NCI-H2171 (cell line): ENCODE measurements at places on chromosomes 5 and 9.

- no peak for DNase-seq
Measured at GRCh38 chr9:2336055-2336454, 285.5 kb upstream of the VLDLR start.

DNA sequence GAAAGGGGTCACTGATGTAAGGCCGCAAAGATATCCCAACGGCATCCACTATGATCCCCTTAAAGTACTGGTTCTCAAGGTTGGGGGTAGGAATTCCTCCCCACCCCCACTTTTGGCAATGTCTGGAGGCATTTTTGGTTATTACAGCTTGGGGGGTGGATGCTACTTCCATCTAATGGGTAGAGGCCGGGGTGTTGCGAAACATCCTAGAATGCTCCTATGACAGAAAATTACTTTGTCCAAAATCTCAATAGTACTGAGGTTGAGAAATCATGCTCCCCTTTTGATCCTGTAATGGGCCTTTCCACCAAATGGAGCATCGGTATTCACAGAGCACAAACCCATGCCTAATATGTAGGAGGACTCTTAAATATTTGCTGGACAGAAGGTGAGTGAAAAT is 20.8 kb upstream of the TCERG1 start:
- no peak for DNase-seq

DNA sequence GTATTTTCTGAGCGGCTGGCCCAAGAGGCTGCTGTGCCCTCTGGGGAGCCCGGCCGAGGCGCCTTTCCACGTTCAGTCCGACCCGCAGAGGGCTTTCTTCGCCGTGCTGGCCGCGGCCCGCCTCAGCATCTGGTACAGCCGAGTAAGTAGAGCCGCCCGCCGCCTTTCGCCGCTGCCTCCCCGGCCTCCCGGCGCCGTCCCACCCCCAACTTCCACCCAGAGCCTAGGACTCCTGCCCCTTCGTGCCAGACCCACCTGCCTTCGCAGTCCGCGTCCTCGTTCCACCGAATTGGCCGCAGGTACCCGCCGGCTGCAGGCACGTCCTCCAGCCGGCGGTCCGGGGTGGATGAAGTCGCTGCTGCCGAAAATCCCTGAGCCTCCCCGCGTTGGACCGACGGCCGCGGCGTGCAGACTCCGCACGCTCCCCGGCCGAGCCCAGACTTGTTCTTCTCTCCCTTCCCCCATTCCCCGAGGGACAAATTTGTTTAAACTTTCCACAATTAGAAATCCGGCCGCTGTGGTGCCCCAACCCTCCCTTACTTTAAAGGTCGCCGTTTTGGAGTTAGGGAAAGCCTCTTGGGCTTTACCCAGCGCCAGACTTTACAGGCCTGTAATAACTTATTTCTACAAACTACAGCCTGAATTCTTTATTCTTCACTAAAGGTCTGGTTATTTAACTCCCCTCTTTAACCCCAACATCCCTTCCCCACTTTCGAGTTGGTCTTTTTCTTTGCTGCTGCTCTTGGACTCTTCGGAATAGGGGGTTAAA is 589 bp downstream of the RIC1 start:
- DNase-seq = peak; percentile 34

DNA sequence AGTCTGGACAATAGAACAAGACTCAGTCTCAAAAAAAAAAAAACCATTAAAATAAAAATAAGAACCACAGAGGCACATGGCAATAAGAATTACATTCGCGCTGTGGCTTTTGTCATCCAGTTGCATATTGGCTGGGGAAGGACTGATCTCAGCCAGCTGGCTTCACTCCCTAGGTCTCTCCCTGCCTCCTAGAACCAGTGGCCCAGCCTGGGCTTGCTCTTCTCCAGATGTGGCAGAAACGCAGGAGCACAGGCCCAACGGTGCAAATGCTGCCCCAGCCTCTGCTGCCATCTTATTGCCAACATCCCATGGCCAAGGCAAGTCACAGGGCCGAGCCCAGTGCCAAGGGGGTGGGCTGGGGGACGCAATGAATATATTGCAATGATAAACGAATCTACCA is 37.0 kb downstream of the NKX2-5 start:
- DNase-seq = no peak

- peak; percentile 84 for DNase-seq
Measured at GRCh38 chr9:123568691-123569688, 213.0 kb downstream of the CRB2 start.

DNA sequence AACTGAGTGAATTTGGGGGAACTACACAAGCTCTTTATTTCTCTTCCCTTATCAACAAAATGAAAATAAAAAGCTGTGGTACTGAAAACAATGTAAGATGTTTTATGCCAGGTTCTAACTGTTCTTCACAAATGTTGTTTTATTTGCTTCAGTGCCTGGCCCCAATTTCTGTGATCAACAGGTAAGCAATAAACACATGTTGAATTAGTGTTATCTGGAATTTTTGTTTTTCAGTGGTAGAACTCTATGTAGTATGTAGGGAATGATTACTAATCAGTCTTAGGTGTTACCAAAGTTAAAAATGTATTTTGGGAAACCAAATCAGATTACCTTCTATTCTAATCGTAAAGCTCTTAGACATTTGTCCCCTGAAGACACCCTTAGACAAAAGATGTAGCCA is 7.5 kb upstream of the DPYSL3 start:
- DNase-seq = no peak

DNA sequence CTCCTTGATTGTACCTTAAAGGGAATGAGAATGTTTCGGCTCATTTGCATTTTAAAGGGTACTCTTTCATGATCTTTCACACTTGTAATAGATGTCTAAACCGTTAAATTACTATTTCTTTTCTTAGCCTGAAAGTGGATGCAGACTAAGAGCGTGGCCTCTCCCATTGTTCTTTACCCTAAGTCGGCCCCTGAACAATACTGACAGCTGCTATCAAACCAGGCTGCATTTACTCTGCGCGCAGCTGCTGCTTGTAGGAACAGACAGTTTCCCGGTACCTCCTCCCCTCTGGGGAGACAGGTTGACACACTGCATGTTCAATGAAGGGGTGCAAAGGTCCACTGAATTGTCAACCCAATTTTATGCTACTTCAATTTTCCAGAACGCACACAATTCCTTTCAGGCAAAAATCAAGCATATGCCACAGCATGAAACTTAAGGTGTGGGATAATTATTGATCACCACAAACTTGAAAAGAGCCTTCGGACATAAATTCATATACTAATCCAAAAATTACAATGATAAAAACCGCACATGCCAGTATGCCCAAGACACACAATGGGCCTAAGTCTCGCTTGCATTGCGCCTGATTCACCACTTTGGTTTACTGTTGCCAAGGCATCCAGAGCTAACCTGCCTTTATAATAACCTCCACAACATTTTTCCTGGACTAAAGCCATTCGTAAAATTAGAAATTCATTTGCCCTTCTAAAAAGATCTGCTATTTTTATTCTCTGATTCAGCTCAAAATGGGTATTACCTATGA is 39.7 kb downstream of the TLE1 start:
- peak; percentile 35 for DNase-seq

DNA sequence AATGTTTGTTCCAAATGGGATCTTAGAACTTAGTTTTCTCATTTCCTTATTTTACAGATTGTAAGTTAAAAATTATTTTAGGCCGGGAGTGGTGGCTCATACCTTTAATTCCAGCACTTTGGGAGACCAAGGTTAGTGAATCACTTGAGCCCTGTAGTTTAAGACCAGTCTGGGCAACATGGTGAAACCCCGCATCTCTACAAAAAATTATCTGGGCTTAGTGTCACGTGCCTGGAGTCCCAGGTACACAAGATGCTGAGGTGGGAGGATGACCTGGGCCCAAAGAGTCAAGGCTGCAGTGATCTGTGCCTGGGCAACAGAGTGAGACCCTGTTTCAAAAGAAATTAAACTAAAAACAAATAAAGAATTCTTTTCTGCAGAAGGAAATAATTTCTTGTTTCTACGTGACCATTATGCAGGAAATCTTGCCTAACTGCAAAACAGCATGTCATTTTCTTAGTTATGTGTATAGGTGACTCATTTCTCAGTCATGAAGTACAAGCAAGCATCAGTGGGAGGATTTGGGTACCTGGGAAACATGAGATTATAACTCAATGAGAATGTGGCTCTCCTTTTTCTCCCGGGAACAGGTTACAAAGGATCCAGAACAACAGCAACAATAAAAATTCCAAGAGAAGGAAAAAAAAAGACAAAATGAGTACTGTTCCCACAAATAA is 375.1 kb upstream of the ST8SIA4 start:
- DNase-seq = no peak

DNA sequence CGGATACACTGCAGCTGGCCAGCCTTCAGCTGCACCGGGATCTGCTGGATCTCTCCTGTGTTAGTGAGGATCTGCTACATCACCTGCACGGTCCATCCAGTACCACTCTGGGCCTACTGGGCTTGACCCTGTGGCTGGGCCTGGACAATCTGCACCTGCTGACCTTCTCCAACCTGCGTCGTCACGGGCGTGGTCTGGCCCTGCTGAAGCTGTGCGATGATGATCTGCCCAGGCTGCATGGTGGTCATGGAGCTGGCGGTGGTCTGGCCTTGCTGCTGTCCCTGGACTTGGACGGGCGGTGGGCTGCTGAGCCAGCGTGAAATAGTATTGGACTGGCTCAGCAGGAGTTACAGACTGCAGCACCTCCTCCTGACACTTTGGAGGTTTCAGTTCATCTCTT is 137.1 kb upstream of the GAS1 start:
- DNase-seq = no peak

- DNase-seq = no peak
Measured at GRCh38 chr9:109981091-109981490, 201.1 kb downstream of the PALM2AKAP2 start.
